GM18507 (cell line): ENCODE measurements at places on chromosomes 5 and 9.

- DNase-seq: no peak
These were observed 276.1 kb downstream of the ADGRV1 start for GRCh38 chr5:90834711-90835110.

- no peak for DNase-seq
These were observed 53.6 kb downstream of the SEMA4D start for GRCh38 chr9:89444274-89444673.

DNA sequence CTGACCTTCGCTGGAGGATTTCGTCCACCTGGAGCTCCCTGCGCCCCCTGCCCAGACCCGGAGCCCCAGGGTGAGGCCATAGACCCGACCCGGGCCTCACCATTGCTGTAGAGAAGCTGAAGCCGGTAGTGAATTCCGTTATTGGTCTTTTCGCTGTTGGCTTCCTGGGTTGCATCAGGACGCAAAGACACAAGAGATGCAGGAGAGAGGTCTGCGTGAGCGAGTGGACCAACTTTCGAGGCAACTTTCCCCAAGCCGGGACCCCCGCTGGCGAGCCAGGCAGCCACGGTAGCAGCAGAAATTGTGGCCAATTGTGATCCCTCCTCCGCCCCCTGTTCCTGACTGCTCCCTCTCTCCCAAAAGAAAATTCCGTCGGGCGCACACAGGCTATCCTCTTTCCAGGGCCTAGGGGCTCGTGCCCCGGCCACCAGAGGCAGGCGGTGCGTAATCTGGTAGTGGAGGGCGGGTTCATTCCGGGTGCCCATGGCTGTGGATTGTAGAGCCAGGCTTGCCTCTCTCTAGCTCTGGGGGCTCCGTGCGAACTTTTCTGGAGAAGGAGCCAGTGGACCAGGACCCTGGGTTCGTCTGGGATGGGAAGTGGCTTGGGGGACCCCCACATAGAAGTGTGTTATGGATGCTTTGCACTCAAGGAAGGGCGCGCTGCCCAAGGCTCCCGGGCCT is 3.3 kb downstream of the EBF1 start:
- no peak for DNase-seq

DNA sequence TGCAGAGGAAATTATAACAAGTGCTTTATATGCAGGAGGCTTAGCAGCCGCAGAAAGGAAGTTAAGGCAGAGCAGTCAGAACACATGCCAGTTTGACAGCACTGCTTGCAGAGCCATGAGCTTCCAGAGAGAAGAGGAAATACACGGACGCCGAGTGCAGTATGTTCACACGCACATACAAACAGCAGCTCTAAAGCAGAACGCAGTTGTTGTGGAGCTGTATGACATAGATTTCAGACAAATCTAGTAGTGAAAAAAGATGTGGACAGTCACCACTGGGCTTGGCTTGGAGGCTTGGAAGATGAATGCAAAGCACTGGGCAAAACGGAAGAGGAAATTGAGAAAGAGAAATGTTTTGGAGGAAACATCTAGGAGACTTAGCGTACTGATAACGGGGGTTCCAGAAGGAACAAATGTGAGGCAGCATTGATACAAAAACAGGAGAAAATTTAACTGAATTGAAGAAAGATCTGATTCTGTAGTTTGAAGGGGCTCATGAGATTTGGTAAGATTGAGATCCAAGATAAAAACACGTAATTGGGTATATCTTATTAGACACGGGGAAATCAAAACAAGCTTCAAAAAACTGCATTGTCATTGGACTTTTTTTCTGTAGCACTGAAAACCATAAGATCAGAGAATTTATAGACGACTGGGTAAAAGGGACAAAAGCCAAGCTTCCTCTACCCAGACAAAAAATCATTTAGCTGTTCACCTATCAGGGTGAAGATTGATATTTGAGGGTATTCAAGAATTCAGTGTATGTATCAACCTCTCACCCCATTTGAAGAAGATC is 19.6 kb upstream of the ROPN1L start:
- no peak for DNase-seq

GRCh38 chr5:142235050-142235797 is 89.6 kb downstream of the SPRY4 start:
- no peak for DNase-seq

DNA sequence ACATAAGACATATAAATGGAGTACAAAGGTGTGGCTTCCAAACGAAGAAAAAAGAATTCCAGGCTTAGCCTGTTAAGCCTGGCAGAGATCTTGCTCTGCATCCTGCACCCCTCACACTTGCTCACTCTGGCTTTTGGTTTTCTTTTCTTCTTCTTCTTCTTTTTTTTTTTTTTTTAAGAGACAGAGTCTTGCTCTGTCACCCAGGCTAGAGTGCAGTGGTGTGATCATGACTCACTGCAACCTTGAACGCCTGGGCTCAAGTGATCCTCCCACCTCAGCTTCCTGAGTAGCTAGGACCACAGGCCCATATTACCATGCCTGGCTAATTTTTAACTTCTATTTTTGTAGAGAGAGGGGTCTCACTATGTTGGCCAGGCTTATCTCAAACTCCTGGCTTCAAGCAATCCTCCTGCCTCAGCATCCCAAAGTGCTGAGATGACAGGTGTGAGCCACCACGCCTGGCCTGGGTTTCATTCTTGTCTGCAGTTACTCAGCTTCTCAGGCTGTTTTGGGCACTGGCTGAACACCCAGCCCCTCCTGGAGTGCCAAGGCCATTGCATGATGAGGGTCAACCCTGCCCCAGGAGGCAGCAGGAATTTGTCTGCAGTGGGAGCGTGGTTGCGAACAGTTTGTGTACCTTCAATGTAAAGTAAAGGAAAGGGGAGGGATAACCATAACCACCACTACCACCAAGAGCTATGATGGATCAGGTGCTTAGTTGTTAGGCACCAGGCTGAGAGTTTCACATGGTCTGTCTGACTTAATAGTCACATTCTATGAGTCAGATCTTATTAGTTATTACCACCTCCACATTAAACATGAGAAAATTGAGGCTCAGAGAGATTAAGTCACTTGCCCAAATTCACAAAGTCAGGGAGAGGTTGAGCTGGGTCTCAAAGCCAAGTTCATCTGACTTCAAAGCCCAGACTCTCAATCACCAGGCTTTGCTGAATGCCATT is 219.2 kb upstream of the PANK3 start:
- no peak for DNase-seq

DNA sequence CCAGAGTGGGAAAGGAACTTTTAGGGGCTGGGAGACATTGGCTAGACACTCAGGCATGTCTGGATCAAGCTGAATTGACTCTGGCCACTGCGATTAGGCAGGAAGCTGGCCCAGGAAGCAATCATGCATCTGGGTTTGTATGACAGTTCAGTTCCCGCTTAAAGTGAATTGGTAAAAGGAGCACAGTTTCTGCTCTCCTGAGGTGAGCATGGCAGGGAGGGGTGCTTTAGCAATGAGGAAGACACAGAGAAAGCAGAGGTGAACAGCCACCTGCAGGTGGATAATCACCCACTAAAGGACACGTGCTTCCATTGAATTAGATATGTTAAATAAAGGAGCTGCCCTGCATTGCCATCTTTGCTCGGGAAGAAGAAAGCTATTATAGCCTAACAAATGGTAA is 248.1 kb upstream of the MAP3K1 start:
- DNase-seq: no peak

GRCh38 chr5:131740477-131740876 is 56.3 kb downstream of the FNIP1 start:
- DNase-seq: no peak

- no peak for DNase-seq
These were observed 274.9 kb downstream of the EFNA5 start for GRCh38 chr5:107395632-107396350.

GRCh38 chr5:14292766-14293658 is 149.9 kb downstream of the TRIO start:
- no peak for DNase-seq

DNA sequence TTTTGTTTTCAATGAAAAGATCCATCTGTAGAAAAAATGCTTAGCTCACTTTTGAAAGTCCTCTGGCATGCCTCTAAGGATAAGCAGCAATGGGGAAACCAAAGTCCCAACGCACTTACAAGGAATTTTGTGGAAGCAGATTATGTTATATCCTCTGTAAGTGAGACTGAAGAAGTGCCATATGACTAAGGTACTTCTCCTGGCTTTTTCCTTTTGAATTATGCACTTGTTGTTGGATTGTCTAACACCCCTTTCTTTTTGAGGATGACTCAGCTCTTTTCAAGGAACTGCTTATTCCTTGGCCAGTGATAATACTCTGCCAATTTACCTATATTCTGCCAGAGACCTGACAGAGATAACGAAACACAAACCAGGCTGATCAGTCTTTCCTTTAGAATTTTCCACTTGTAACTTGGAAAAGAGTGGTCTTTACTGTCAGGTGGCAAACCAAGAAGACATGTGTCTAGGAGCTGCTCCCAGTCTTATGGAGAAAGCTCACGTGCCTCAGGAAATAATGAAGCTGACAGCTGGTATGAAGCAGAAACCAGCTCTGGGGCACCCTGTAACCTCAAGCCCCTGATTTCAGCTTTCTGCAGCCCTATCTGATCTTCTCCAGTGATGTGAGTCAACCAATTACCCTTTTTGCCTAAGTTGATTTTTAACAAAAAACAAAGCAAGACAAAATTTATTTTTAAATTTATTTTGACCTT is 290.8 kb upstream of the FBXL7 start:
- DNase-seq: no peak

GRCh38 chr9:69324549-69325401 is at the start of gene ENTREP1:
ENTREP1 (plus strand) TSS chr9:69325215; CDS start chr9:69325310, 95 bp downstream.
- DNase-seq: no peak

DNA sequence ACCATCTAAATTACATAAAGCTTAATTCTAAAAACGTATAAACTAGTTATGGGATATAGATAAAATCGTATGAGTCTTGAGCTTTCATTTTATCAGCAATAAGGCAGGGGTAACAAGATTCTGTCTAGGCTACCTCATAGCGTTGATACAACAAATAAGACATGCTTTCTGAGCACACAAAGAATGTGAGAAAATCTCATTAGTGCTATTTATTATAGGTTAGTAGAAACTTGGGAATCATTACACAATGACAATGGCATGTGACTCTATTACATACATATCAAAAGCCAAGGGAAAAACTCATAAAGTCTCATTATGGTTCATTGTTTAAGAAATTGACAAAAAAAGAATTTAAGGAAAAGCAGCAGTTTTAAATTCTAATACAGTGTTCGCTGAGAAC is 448.6 kb downstream of the PLK2 start:
- DNase-seq: no peak

DNA sequence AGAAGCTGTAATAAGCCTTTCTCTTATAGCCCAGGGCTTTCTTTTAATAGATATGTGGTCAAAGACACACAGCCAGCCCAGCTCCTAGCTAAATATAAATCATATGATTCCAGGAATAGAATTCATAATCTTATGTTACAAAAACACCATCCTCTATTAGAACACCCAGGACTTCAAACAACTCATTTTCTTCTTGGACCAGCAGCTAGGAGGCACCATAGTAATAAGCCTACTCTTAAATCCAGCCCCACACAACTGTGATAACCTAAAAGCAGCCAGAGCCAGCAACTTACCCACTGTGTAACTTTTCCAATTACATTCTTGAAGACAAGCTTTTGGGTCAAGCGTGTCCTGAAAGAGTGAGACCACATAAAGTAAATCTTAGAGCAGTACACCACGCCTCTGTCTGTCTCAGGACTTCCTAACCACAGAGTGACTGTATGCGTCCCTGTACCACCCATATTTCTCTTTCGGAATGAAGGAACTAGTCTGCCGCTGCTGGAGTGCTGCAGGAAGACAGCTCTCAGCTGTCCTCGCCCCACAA is 223.8 kb downstream of the TLE1 start:
- DNase-seq: no peak

GRCh38 chr5:35003018-35003957 is 44.5 kb downstream of the AGXT2 start:
- DNase-seq: peak; percentile 57

GRCh38 chr9:85114799-85115198 is 445.3 kb downstream of the NTRK2 start:
- DNase-seq: no peak

- no peak for DNase-seq
These were observed 14.9 kb upstream of the ARL15 start for GRCh38 chr5:54325272-54325609.

- no peak for DNase-seq
These were observed 57.6 kb upstream of the GRHPR start for GRCh38 chr9:37364751-37365360.

- DNase-seq: no peak
These were observed 246.5 kb downstream of the PCSK5 start for GRCh38 chr9:76136986-76137385.

DNA sequence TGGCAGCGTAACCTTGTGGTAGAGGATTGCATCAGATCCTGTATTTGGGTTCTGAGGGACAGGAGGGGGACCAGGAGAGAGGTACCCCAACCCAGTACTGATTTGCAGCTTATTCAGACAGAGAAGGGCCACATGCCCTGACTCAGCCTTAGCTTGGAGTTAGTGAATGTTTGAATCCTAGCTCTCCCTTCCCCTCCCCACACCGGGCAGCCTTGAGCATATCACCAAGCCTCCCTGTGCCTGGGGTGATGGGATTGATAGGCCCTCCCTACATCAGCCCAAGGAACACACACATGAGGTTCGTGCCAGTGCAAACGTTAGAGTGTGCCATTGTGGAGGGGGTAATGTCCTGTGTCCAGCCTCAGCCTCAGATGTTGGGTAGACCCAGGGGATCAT is 71.9 kb downstream of the AMBP start:
- DNase-seq: no peak

DNA sequence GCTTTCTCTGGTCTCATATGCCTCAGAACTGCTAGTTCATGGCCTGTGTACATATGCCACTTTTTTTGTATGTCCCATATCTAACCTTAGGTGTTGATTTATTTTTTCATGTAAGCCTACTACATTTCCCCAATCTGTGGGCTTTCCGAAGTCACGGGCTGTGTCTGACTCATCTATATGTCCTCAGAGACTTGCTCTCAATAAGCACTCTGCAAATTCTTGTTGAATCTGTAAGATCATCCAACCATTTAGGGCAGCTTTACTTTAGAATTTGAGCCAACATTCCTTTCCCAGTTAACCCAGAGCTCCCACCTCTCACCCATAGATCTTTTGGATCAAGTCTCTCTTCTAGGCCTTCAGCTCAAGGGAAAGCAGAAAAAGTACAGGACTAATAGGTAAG is 263.4 kb downstream of the SEC61B start:
- no peak for DNase-seq

GRCh38 chr5:157772127-157772526 is 28.6 kb downstream of the LSM11 start:
- DNase-seq: no peak

- DNase-seq: no peak
These were observed 1.6 kb upstream of the ASPN start for GRCh38 chr9:92483627-92484545.

DNA sequence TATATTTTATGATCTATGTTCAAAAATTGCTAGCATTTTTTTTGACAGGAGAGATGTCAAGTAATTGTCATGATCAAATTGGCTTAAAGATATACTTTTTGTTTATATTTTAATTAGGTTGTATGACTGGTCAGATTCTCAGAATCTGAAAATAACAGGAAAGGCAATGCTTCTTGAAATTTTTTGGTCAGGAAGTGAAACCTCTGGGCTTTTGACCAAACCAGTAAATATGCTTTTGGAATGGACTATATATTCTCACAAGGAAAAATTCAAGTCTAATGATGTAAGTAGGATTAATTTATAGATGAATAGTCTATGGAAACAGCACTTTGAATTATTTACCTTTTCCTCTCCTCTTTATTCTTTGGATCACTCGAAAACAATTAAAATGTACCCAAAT is 52.3 kb downstream of the SLF1 start:
- DNase-seq: no peak
